ENCODE measurements at places on chromosomes 13 and 19. TPM values are rescaled to one million over a fixed set of nuclear protein-coding genes. Genes with fewer than 3 reads are reported as not detected.

DNA sequence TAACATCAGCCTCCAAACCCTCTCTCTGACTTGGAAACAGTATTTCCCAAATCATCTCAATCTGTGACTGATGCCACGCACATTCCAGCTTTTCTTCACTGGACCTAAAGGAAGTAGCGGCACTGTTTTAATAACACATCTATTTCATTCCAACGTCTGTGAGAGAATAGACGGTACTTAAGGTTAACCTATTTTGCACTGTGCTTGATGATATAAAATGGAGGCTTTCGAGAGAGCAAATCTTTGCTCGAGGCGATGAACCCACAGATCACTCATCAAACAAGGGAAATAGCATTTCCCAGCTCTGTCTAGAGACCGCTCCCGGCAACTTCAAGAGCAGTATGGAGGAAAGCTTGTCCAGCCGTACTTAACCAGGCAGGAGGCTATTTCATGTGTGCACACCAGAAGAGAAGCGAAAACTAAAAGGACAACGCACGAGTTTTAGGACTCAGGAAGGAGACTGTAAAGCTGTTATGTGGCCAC, 2.9 kb downstream of the UBL3 start:
- peak; percentile 17 for DNase-seq

Gene ICAM3
- total RNA-seq, result 191 TPM

Gene PTPRH
- not detected for total RNA-seq

Gene FBXW9
- total RNA-seq, result 4.5 TPM

DNA sequence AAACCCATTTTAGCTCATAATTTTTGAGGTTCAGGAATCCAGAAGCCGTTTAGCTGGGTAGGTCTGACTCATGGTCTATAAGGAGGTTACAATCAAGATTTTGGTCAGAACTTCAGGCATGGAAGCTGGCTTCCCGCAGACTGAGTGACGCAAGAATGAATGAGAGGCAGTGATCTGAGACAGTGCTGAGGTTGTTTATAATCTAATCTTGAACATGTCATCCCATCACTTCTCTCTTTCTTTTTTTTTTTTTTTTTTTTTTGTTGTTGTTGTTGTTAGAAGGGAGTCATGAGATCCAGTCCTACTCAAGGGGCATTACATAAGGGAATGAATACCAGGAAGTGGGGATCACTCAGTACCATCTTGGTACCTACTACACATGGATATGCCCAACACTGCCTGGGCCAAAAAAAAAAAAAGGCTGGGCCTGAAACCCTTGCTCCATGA, 217.4 kb downstream of the DLEU7 start:
- DNase-seq, result no peak

- DNase-seq, result peak; percentile 34
Observed at GRCh38 chr19:35011091-35011689, 11.1 kb downstream of the GRAMD1A start.

- no peak for DNase-seq
Observed at GRCh38 chr19:9883231-9883758, 48.2 kb downstream of the PIN1 start.

- DNase-seq, result peak; percentile 33
Observed at GRCh38 chr19:47094557-47095475, 18.8 kb downstream of the ZC3H4 start.

DNA sequence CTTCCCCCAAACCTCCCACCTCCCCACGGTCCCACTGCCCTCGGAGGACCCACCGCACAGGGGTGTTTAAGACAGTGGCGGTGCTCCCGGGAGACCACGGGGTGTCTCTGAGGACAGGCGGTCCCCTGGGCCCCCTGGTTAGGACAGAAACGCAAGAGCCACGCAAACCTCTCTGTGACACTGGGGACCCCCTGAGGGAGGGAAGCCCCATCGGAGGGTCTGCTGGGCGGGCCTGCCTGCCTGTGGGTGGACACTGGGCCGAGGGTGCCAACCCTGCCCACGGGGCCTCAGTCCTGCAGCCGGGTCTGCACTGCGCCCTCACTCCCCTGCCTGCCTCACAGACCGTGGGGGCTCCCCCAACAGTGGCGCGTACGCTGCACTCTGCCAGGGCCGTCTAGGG, 17.5 kb downstream of the MCF2L start:
- DNase-seq, result no peak

GRCh38 chr19:38870612-38871011, 7.5 kb downstream of the RINL start:
- DNase-seq, result no peak

DNA sequence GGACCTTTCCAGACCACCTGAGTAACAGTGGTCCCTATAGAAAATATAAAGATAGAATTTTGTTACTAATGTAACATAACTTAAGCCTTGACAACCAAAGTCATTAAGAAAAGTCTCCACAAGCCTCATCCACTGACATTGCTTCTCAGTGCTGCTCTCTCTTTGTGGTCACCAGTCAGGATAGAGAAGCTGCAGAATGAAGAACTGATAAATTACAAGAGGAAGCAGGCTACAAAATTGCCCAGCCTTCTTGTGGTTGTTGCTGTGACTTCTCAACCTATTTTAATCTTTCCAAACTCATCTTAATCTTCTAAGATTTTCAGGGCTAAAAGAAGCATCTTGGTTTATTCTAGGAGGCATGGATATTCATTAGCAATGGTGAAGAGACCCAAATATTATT, 343.8 kb downstream of the MZT1 start:
- no peak for DNase-seq

DNA sequence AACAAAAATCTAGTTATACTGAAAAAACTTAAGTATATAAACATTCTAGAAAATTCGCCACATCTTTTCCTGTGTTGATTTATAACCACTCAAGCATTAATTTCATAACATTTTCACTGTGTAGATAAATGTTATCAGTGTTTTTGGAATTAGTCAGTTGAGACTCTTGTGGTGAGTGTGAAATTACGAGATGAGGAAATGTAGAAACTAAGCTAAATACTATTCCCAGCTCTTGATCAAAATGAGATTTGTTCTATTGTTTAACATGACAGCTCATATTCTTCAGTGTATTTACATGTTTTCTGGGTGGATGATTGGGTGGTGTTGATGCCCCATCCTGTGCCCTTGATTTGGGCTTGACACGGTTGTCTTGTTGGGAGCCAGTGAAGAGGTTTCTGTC, 406.8 kb downstream of the DACH1 start:
- DNase-seq, result no peak

DNA sequence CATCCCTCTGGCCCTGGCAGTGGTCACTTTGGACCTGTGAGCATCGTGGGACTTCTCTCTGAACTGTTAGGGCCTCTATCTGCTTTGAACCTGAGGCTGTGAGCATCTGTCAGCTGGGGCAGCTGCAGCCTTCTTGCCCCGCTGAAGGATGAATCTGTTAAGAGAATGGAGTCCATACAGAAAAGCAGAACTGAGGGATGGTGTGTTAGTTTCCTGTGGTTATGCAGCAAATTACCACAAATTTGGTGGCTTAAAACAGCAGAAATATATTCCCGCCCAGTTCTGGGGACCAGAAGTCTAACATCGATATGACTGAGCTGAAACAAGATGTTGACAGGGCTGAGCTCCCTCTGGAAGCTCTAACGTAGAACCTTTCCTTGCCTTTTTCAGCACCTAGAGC, 1.6 kb upstream of the ZNF497 start:
- no peak for DNase-seq

- DNase-seq, result no peak
Observed at GRCh38 chr19:16541526-16542044, 652 bp downstream of the CHERP start.

Gene CATSPERD
- not detected for total RNA-seq

DNA sequence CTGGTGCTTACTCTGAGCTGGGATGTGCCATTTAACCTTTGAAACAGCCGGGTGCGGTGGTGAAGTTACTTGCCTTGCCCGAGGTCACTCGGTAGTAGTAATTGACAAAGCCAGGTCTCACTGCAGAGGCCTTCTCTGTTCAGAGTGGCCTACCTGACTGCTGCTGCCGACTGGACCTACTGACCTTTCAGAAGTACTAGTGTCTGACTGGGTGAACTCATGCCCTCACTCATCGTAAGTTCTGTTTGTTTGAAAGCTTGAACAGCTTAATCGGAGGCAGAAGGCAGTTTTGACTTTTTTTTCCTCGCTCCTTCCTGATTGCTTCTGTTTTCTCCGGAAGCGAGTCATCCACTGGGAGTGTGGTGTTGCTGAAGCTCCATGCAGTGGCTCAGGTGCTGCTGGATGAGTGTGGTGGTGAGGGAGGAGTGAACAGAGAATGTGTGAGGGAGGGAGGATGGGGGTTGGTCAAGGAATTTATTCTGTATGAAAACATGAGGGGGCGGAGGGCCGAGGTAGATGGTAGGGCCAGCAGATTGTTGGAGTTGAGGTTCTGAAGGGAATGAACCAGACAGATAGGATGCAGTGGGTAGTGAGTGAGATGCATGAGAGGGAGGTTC, 2.7 kb downstream of the SPINT2 start:
- no peak for DNase-seq

GRCh38 chr19:54535601-54536000, 33.0 kb downstream of the LAIR2 start:
- no peak for DNase-seq

GRCh38 chr19:50518091-50519005, 4.6 kb upstream of the ASPDH start:
- DNase-seq, result no peak

DNA sequence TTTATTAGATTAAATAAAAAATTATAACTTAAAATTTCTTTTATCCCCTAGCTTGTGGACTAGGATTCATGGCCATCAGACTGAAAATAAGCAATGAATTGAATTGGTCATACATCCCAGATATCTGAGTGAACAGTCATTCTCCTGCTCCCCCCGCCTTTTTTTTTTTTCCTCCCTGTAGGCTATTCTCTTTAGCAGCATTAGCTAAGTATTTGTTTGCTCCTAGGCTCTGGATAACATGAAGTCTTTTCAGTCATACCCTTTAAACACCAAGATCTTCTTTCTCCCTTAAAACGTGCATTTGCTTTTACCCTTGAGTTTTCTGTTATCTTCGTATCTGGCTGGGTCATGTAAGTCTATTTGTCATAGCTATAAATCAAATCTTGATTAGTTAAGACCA, 866.7 kb upstream of the SPRY2 start:
- no peak for DNase-seq

Gene DAND5
- not detected for total RNA-seq

DNA sequence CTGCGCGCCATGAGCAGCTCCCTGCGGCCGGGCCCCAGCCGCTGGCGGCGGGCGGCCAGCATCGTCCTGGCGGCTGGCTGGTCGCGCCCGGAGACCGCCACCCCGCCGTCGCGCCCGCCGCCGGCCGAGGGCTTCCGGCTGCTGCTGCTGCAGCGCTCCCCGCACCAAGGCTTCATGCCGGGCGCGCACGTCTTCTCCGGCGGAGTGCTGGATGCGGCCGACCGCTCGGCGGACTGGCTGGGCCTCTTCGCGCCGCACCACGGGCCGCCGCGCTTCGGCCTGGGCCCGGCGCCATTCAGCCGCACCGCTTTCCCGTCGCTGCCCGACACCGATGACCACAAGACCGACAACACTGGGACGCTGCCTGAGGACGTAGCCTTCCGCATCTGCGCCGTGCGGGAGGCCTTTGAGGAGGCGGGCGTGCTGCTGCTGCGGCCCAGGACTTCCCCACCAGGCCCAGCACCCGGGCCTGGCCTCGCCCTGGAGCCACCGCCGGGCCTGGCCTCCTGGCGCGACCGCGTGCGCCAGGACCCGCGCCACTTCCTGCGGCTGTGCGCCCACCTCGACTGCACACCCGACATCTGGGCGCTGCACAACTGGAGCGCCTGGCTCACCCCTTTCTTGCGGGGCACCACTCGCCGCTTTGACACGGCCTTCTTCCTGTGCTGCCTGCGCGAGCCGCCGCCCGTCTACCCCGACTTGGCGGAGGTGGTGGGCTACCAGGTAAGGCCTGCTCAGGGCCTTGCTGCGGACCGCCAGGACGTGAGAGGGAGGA, 518 bp downstream of the NUDT19 start:
- DNase-seq, result peak; percentile 55

- no peak for DNase-seq
Observed at GRCh38 chr13:24863748-24864540, 100.0 kb downstream of the RNF17 start.

Gene LRRC25
- 0.73 TPM for total RNA-seq

- no peak for DNase-seq
Observed at GRCh38 chr13:95049772-95050171, 251.5 kb downstream of the ABCC4 start.

Gene ZNF90
- 6.2 TPM for total RNA-seq

GRCh38 chr13:53112522-53112921, 83.9 kb downstream of the OLFM4 start:
- DNase-seq, result no peak

DNA sequence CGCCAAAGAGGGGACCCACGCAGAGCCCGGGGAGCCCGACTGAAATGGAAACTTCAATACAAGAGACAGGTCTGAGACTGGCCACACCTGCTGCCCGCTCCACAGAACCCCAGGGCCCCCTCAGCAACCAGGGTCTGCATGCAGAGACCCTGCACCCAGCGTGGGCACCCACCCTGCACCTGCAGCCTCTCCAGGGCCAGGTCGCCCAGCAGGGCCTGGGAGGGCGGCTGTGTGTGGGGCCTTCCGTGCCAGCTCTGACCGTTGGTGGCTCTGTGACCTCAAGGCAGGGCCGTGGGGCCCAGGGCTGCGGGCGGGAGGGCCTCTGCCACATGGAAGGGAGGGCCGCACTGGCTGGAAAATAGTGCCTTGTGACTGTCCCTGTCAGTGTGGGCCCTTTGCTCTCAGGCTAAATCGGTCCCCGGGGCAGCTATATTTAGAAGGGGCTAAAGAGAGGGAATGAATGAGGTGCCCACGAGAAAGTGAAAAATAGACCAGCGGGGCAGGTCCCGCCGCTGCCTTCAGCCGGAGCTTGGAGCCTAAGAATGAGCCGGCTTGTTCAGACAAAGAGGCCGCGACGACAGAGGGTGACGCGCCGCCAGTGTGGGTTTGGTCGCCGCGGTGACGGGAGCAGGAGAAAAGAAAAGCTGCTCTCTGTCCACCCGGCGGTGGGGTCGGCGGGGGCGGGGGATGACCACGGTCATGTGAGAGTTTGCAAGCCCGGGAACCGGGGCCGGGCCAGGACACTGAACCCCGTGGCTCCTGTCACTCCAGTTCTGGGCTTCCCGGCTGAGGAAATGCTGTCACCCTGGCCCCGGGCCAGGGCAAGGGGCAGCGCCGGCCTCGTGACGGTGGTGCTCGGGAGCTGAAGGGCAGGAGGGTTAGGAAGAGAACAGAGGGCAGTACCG, 70.5 kb downstream of the GADD45B start:
- DNase-seq, result no peak

Gene SOHLH2
- total RNA-seq, result not detected

Gene ZNF878
- not detected for total RNA-seq

GRCh38 chr19:30160426-30160825, 211.8 kb upstream of the ZNF536 start:
- DNase-seq, result no peak

DNA sequence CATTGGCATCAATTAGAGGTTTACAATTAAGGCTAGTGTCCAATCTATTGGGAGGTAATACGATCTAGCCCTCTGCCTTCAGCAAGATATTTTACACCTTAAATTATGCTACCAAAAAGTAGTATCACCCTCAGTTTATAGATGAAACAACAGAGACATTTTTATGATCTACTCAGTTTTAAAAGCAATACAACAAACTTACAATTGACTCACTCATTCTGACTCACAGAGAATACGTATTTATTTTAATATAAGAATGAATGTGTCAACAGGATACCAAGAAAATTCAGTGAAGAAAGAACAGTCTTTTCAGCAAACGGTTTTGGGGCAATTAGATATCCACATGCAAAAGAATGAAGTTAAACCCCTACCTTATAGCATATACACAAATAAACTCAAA, 32.5 kb upstream of the STARD13 start:
- no peak for DNase-seq

Gene URAD
- total RNA-seq, result not detected

- DNase-seq, result no peak
Observed at GRCh38 chr19:4374498-4375163, 25.7 kb downstream of the SH3GL1 start.

Gene PLA2G4C
- total RNA-seq, result 11.1 TPM

GRCh38 chr13:105587786-105588185, 947.7 kb downstream of the EFNB2 start:
- no peak for DNase-seq

Gene C19orf85
- total RNA-seq, result not detected

All from CD4-positive, alpha-beta memory T cell (primary cell).